ENCODE measurements at places on chromosomes 11 and 22.

DNA sequence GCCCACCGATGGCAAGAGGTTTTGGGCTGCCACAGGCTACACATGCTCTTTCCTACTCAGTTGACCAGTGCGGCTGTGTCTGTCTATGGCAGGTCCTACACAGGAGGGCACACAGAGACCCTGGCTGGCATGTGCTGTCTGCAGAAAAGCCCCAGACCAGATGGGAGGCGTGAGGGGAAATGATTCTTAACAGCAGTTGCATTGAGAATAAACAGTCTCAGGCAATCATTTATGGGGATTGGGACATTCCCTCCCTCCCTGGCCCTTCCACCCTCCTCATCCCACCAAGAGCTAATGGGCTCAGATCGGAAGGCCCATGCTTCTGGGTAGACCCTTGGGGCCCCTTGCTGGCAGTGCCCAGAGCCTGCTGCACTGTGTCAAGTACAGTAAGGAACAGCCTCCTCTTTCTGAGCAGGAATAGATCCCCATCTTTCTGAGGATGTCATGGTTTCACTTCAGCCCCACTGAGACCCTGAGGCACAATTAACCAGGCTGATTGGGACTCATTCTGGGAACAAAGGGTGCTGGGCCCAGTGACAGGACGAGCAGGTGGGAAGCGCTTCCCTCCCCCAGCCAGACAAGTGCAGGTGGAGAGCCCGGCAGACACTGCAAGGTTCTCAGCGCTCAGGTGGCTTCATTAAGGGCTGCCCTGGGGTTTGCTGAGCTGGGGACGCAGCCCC, 28.3 kb downstream of the TSPAN18 start:
- DNase-seq: no peak

DNA sequence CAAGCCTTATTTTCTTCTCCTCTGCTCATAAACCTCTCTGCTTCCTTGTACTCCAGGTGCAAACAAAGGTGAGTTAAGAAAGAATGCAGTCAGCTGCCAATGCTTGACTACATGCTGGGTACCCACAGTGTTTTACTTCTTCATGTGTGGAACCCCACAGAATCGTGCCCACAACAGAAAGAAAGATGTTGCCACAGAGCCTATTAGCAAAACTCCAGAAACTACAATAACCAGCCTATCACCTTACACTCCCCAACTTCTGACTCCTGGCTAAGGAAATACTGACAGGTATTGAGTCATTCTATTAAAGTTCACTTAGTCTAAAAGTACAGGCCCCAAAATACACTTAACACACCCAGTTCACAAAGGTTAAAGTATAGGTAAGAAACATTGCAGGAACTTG, 56.9 kb upstream of the CCDC89 start:
- DNase-seq: no peak

DNA sequence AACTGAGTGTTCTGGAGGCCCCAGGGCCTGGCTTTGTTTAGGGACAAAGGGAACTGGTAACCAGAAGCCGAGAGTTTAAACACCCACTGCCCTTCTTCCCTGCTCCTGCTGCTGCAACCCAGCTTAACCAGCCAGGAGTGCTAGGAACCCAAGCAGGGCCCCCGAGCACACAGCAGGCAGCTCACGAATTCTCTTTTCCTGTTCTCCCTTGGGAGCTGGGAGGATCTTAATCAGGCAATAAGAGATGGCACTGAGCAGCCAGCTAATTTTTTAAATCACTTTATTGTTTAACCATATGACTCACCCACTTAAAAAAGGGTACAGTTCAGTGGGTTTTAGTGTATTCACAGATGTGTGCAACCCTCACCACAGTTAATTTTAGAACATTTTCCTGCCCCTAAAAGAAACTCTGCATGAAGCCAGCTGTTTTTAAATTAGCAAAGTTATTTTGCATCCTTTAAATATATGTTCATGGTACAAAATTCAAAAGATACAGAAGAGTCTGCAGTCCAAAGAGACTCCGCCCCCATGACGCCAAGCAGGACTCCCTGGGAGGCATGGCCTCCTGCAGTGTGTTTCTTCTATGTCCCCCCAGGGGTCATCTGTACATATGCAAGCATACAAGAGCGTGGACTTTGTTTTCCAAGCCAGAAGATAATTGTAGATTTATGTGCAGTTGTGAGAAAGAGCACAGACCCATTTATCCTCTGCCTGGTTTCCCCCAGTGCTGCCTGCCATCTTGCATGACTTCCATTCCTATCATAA, 18.9 kb upstream of the PPP6R3 start:
- DNase-seq: no peak

DNA sequence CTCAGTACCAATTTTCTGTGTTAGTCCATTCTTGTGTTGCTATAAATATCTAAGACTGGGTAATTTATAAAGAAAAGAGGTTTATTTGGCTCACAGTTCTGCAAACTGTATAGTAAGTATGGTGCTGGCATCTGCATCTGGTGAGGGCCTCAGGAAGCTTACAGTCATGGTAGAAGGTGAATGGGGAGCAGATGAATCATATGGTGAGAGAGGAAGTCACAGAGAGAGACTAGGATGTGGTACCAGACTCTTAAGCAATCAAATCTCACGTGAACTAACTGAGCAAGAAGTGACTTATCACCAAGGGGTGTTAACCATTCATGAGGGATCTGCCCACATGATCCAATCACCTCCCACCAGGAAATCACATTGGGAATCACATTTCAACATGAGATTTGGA, 60.8 kb upstream of the ZBED5 start:
- DNase-seq: no peak

- DNase-seq: no peak
Measured at GRCh38 chr11:19905280-19905853, 192.7 kb downstream of the NAV2 start.

Data from stimulated activated CD4-positive, alpha-beta T cell treated with anti-CD3 and anti-CD28 coated beads, Interleukin-1b, Interleukin-23, amount 100 ng/mL, for 1 hour (primary cell).